ENCODE measurements at places on chromosomes 6 and 20.

DNA sequence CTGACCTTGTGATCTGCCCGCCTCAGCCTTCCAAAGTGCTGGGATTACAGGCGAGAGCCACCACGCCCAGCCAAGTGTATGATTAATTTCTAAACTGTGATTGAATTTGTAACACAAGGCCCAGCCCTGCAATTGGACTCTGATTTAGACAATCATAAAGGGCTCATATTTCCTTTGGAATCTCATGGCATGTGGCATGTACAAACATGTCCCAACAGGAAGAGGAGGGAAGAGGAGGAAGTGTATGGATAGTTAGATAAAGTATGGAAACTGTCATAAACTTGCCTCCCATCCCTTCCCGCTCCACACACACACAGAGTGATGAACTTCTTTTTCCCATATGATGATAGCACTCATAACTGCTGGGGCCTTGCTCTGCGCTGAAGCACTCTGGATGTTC, 27.2 kb upstream of the QKI start:
- no peak for DNase-seq

DNA sequence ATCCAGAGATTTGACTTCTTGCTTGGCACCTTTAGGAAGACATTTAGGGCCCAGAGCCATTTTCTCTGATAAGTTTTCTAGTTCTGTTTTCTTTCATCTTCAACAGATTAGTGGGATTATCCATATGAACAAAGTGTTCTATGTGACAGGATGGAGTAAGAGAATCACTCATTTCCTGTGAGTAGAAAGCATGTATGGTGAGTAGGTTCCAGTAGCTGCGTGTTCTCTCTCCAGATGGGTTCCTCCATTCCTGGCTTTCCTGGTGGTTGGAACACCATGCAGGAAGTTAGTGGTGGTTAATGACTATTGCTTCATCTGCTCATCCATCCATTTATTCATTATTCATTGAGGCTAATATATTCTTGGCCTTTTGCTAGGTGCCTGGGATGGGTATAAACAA, 54.0 kb downstream of the EFCAB8 start:
- DNase-seq = no peak

- DNase-seq = no peak
These were observed 233.9 kb downstream of the PRL start for GRCh38 chr6:22062807-22063408.

GRCh38 chr6:125700581-125701353, 48.7 kb upstream of the HEY2 start:
- DNase-seq = no peak

DNA sequence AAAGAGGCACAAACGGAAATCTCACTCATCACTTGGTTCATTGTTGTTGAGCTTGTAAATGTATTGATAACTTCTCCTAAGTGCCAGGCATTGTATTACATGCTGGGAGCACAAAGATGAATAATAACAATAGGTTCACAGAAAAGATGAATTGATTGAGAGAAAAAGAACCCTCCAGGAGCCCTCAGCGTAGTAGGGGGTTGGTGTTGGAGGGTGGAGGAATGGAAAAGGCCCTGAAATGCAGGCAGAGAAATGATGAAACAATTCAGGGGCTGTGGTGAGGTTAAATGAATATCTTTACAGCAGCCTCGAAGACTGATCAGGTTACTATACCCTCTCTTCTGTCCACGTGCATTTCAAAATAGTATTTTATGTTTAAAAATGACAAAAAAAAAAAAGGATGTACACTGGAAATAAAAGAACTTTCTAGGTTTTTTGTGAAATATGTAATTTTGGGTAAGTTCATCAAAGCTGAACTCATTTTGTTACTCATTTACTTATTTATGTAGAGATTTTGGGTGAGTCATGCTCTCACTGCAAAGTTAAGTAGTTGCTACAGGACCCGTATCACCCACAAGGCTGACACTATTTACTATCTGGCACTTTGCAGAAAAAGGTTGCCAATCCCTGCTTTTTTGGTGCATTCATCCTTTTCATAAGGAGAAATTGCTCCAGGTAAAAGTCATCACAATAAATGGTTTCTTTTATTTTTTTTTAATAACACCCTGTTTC, 277.3 kb downstream of the ZNF217 start:
- DNase-seq = no peak

- DNase-seq = no peak
These were observed 89.8 kb upstream of the DST start for GRCh38 chr6:56732517-56732916.

- DNase-seq = no peak
These were observed 447.5 kb upstream of the HSF2 start for GRCh38 chr6:121951918-121952379.

DNA sequence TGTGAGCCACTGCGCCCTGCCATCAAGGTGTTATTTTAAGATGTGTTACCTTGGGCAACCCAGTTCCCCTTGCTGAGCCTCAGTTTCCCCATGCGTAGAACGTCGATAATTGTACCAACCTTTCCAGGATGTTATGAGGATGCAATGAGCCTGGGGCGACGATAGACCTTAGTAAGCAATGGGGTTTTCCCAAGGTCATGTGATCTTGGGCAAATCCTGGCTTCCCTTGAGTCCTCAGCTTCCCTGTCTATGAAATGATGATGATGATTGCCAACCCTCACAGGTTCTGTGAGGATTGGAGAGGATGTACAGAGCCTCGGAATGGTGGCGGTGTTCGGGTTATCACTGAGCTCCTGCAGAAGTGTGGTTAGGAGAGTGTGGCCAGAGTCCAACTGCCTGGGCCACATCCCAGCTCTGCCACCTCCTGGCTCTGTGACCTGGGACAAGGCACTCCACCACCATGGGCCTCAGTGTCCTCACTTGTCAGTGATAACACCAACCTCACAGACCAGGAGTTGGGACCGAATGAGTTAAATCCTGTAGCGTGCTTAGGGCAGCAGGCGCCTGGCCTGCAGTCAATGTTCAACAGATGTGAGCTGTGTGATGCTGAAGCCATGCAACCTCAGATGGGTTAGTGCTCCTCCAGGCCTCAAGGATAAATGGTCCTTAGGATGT, 23.4 kb downstream of the SIRPA start:
- DNase-seq = no peak

DNA sequence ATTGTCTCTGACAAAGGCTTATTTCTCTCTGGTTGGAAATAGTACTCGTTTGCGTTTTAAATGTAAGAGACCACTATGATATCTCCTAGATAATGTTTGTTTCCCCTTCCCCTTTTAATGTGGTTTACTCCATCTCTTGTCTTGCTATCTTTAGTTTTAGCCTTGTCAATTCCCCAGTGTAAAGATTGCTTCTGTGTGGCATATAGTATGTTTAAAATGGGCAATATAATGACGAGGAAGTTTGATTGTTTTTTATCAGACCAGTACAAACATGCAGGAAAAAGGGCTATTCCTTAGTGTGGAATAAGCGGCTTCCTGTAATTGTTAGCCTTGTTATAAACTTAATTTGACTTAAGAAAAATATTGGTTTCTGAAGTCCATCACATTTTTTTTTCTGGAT, 3.1 kb downstream of the QKI start:
- no peak for DNase-seq

GRCh38 chr20:52056203-52057062, 135.1 kb downstream of the ZFP64 start:
- DNase-seq = no peak

DNA sequence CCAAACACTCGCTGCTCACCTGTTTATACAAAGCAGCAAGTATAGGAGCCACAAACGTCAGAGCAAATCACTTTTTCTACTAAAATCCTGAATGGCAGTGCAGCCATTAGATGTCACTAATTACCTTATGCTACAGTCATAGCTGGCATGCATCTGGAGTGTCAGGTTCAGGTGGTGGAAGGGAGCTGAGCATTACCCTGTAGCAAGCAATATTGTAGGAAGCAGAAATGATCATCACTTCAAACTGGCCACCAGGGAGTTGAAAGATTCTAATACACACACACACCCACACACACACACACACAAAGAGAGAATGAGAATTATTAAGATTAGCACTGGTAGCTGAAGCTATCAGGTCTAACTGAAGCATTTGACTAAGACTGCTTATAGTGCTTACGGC, 75.8 kb downstream of the EFHC1 start:
- DNase-seq = no peak

- no peak for DNase-seq
These were observed 1.1 kb upstream of the ZBTB24 start for GRCh38 chr6:109484122-109484521.

DNA sequence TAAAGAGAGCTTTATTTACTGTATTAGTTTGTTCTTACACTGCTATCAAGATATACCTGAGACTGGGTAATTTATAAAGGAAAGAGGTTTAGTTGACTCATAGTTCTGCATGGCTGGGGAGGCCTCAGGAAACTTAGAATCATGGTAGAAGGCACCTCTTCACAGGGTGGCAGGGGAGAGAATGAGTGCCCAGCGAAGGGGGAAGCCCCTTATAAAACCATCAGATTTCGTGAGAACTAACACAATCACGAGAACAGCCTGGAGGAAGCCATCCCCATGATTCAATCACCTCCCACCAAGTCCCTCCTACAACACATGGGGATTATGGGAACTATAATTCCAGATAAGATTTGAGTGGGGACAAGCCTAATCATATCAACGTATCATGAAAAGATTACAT, 27.2 kb downstream of the ARID1B start:
- no peak for DNase-seq

DNA sequence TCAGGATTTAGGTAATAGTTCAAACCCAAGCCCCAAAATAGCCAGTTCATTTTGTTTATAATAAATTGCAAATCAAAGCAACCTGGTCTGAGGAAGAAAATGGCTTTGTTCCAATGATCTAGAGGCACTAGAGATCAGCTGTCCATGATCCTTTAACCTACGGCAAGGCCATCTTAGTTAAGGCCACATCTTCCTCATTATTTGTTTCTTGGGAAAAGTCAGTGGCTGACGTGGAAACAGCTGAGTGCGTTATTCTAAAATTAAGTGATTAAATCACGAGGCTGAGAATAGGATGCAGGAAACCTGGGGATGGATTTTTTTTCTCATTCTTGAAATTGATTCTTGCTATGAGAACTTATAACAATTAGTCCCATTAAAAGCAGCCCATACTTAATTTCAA, 10.1 kb upstream of the TENT5A start:
- no peak for DNase-seq

GRCh38 chr6:114162691-114163347, 180.0 kb downstream of the HS3ST5 start:
- DNase-seq = no peak

- no peak for DNase-seq
These were observed 169.9 kb downstream of the EDN1 start for GRCh38 chr6:12459945-12460661.

DNA sequence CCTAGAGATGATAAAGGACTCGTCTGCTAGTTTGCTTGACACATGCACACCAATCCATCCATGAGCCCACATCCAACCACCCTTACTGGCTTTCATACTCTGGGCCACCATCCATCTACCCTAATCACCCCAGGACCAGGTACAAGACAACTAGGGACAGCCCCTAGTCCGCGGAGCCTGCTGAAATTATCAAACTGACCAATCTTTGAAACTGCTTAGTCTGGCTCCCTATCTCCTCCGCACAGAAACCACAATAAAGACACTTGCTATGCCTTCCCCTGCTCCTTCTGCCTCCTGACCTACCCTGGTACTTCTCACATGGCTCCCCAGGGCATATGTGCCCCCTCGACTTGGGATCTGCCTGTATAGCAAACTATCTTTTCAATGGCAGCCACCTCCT, 33.1 kb downstream of the PXDC1 start:
- DNase-seq = no peak

- DNase-seq = no peak
These were observed 627 bp upstream of the EIF6 start for GRCh38 chr20:35284992-35285805.

DNA sequence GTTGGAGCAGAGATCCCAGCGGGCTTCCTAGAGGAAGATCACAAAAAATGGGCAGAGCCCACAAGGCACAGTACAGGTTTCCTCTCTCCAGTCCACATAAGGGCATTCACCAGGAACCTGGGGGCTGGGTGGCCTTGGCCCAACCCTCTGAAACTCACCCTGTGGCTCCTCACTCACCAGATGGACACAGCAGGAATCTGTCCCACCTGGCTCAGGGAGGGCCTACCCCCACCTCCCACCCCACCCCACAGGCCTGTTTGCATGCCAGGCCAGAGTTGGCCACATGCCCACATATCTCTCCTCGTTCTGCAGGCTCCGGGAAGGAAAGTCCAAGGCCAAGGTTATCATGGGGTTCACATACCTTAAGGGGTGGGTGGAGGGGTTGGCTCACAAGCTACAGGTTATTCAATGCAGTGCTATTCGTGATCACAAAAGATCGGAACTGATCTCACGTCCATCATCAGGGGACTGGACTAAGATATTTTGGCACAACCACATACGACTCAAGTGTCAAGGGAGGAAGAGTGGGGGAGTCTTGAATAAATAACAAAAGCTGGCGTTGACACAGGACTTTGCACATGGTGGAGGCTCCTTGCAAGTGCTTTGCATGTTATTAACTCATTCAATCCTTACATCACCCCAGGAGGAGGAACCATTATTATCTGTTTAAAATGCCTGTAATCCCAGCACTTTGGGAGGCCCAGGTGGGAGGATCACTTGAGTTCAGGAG, 13.0 kb downstream of the RIPOR3 start:
- no peak for DNase-seq

GRCh38 chr6:36413489-36414480, 26.3 kb upstream of the ETV7 start:
- DNase-seq = no peak

GRCh38 chr20:34689486-34689885, 12.6 kb upstream of the PIGU start:
- no peak for DNase-seq

DNA sequence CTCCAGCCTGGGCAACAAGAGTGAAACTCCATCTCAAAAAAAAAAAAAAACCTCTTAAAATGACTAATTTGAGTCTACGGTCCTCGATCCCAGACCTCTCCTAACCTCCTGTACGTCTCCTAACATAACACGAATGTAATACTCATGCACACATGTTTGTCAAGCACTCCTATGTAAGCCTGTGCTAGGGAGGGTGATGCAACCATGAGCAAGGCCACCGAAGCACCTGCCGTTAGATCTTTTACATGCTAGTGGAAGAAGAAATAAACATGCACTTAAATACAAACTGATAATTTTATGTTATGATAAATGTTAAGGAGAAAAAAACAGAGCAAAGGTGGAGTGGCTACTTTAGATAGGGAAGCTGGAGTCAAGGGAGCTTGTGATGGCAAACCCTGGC, 72.3 kb upstream of the BEND3 start:
- no peak for DNase-seq

GRCh38 chr20:45097485-45098102, 3.3 kb downstream of the KCNS1 start:
- DNase-seq = no peak

- no peak for DNase-seq
These were observed 11.9 kb downstream of the C6orf89 start for GRCh38 chr6:36897609-36898008.

DNA sequence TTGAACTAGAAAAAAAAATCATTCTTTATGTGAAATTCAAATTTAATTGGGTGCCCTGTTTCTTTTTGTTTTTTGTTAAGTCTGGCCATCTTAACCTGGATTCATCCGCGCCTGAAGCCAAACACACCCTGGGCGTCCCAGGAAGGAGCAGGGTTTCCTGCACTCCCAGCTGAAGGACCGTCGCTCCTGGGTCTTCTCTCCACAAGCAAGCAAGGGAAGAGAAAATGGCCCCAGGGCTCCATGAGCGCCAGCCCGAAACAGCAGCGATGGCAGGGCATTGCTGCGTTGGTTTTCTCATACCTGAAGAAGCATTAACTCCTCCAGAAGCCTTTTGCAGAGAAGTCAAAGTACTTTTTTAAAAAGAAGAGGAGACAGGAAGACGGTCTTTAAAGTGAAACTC, 105.4 kb upstream of the AFDN start:
- DNase-seq = no peak

Data from D721Med (cell line).